HFFc6 (cell line): ENCODE measurements at places on chromosomes 6 and 20. TPM values are rescaled to one million over a fixed set of nuclear protein-coding genes. Genes with fewer than 3 reads are reported as not detected.

- DNase-seq = no peak
These were observed 24.4 kb downstream of the DYNLT1 start for GRCh38 chr6:158619922-158620801.

GRCh38 chr6:129345890-129346289 is 364.1 kb downstream of the ARHGAP18 start:
- DNase-seq = peak; percentile 72

GRCh38 chr6:53603386-53604116 is 58.6 kb upstream of the GCLC start:
- no peak for DNase-seq

DNA sequence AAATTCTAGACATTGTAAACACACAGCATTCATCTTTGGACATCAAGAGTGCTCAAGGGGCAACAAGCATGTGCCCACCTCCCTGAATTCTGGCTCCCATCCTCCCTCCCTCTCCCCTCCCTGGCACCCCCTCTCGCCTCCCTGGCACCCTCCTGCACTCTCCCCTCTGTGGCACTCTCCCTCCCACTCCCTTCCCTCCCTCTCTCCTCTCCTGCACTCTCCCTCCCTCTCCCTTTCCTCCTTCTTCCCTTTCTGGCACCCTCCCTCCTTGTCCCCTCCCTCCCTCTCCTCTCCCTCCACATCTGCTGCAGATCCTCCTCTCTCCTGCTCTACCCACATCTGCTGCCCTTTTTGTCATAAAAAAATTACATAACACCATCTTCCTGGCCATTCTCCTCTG is 113.0 kb upstream of the SLC22A23 start:
- DNase-seq = no peak

DNA sequence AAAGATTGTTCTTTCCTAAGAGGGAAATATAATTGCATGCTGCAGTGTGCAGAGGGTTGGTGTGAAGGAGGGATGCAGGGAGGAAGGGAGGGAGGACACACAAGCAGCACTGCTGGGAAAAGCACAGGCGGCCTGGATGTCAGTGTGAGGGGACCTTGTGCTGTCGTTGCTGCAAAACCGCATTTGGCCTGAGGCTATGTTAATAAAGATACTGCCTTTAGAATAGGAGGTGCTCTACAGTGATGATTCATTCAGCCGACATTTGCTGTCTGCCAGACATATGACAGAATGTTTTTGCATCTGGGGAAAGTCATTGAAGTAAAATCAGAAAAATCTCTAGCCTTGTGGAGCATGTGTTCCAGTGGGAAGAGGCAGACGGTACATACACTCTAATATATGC is 50.5 kb upstream of the TRIM26 start:
- DNase-seq = peak; percentile 95

The SMLR1 gene
- total RNA-seq = not detected in 3 replicates

The GTSF1L gene
- total RNA-seq = not detected in 3 replicates

The PRND gene
- total RNA-seq = 0.37 to 0.61 TPM (median 0.50 TPM) in 3 replicates
